Ascending aorta (tissue), 2 donors: ENCODE measurements at places on chromosomes 7 and 10. TPM values are rescaled to one million over a fixed set of nuclear protein-coding genes. Genes with fewer than 3 reads are reported as not detected.

GRCh38 chr10:128484041-128484440 is 357.8 kb upstream of the MKI67 start:
- no peak for DNase-seq

GRCh38 chr7:142770661-142771352 is at the start of gene PRSS2:
TSS of gene PRSS2 (plus strand) at chr7:142770970. CDS start at chr7:142770983, 13 bp downstream.
- DNase-seq, result no peak

GRCh38 chr10:60123172-60123571 is 216.8 kb upstream of the CCDC6 start:
- no peak for DNase-seq

GRCh38 chr10:31945392-31945791 is 16.8 kb upstream of the ARHGAP12 start:
- no peak for DNase-seq

The WDFY4 gene
- total RNA-seq, result 33.8 TPM

The LIPJ gene
- total RNA-seq, result not detected
